GM23248 (cell line): ENCODE measurements at places on chromosomes 4 and X.

DNA sequence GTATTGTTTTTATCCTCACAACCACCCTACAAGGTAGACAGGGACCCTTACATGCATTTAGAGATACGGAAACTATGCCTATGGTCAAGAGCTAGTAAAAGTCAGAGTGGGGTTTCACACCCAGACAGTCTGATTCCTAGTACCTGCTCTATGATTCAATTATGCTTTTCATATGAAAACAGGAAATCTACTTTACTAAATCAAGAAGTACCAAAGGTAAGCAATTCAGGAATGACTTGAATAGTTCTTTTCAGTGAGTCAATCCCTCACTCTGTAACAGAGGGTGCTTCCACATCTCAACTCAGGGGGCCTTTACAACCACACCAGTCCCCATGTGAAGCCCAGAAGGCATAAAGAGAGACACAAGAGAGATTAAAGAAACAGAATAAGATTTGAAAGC is 191.4 kb downstream of the PPP3CA start:
- DNase-seq = no peak

- DNase-seq = peak; percentile 68
Observed at GRCh38 chrX:68084765-68085164, 348.5 kb downstream of the OPHN1 start.

DNA sequence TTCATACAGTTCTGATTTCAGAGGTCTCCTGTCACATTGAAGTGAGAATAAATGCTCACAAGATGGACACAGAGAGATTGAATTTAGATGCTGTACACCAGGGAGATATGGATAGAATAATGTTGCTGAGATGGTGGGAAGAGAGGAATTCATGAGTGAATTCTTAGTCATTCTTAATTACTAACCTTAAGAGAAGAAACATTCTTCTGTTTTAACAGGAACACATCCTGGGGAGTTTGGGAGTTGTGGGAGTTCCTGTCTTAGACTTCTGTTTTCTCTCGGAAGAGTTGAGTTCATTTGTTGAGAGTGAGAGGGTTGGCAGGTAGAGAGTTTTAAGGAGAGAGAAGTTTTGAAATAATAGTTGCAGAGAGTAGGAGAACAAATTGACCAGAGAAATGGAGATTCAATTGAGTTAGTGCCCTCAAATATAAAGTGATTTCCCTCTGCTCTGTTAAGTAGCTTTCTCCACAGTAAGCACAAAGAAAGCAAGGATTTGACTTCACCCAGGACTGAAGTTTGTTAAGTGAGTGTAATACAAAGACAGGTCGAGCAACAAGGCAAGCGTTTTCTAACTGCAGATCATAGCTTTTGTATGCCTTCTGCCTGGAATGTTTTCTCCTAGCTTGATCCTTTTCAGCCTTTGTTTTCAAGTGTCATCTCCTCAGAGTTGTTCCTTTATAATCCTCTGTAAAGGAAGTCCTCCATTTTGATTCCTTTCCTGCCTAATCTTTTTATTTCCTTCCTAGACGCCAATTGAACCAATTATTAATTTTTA is 205.9 kb downstream of the RAPGEF2 start:
- peak; percentile 67 for DNase-seq

GRCh38 chr4:118989098-118990080 is 100.7 kb downstream of the SYNPO2 start:
- peak; percentile 96 for DNase-seq

DNA sequence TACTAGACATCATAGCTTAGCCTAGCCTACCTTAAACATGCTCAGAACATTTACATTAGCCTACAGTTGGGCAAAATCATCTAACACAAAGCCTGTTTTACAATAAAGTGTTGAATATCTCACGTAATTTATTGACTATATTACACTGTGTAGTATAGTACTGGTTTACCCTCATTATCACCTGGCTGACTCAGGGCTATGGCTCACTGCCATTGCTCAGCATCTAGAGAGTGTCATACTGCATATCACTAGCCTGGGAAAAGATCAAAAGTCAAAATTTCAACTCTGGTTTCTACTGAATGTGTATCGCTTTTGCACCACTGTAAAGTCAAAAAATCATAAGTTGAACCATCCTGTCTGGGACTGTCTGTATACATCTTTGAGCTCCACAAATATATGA is 78.6 kb downstream of the CEP44 start:
- no peak for DNase-seq

DNA sequence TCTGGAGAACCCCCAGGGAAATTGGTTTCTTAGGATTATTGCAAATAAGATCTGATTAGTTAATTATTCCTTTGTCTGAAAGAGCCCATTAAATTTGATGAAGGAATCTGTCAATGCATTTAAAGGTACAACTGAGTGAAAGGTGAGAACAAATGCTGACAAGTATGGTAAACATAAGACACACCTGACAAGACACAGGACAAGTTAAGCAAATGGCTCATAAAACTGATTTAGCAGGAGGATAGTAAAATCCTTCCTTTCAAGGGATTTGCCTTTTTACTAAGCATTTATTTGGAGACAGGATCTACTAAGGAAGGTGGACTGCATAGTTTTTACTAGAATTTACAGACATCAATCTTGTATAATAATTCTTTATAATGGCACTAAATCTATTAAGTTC is 553.9 kb downstream of the SPRY1 start:
- DNase-seq = no peak

GRCh38 chrX:50075630-50076339 is 125.0 kb downstream of the AKAP4 start:
- DNase-seq = no peak

DNA sequence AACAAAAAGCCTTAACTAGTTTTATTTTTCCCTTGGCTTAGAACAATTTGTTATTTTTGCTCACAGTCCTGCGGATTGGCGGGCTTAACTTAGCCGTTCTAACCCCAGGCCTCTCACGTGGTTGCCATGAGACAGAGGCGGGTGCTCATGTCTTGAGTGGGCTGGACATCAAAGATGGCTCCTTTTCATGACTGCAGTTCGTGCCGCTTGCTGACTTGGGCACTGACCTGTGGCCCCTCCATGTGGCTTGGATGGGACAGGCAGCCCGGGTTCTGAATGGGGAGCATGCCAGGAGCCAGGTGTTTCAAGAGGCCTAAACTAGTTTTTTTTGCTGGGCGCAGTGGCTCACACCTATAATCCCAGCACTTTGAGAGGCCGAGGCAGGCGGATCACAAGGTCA is 40.7 kb downstream of the CDS1 start:
- no peak for DNase-seq
